ENCODE measurements at places on chromosomes 1 and 21.

DNA sequence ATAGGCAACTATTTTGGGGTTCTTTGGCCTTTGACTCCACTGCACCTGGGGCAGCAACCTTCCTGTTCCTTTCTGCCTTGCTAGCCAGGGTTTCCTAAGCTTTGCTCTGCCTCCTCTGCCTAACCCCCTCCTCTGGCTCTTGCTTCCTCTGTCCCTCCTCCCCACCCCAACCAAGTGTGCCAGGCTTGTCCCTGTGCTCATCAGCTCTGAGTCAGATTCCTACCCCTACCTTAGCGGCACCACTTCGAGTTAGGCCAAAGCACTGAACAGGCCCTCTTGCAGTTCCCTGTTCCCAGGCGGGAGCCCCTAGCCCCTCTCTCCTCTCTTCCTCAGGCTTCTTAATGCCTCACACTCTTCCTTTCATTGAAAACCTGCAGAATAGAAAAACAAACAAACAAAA, 74.8 kb upstream of the HAO2 start:
- no peak for DNase-seq

- no peak for DNase-seq
These were observed 159.8 kb downstream of the PEX14 start for GRCh38 chr1:10634428-10635084.

DNA sequence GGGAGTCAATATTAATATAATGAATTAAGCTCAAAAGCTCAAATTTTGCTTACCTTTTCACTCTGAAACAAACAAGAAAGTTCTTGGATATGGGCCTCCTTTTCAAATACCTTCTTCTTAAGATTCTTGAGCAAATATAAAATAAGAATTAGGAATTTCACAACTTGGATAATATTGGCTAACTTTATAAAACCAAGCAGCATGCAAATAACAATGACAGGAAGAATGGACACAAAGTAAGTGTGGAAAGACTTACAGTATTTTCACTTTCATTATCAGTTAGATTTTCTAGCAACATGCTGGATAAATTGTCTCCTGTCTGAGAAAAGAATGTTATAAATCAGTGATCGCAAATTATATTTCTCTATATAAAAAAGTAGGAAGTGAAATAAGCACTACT, 13.2 kb downstream of the ODF2L start:
- peak; percentile 22 for DNase-seq

DNA sequence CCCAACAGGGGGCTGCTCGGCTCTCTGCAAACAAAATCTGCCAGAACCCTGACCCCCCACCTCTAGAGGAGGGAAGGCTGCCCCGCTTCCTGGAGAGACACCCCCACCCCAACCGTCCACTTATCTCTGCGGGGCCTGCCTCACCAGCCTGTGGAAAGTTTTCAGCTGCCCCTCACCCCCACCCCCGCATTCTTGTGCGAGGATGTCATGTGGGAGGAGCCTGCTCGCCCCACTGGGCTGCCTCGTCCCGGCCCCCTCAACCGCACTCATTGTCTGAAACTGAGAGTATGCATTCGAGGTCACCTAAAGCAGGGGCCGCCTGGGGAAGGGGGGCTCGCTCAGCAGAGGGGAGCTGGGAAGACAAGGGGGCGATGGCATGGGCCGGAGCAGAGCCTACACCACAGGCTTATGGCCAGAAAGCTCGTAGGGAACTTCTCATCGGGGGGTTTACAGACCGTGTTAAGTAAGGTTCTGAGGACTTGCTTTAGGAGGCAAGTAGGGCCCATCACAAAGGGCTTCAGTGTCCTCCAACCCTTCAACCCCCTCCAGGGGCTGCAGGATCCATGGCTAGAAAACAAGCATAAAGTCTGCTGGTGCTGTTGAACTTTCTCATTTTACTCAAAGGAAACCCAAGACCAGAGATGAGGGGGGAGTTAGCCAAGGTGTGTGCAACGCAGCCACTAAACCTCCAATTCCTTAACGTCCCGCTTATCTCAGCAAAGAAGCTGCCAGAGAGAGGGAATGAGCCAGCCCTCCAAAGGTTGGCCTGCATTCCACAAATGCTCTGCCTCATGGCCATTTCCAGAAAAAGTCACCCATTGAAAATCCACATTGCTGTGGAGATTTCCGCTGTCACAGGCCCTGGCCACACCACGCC, 9.4 kb downstream of the EPHA2 start:
- no peak for DNase-seq

GRCh38 chr1:178066296-178066907, 27.5 kb upstream of the RASAL2 start:
- no peak for DNase-seq

DNA sequence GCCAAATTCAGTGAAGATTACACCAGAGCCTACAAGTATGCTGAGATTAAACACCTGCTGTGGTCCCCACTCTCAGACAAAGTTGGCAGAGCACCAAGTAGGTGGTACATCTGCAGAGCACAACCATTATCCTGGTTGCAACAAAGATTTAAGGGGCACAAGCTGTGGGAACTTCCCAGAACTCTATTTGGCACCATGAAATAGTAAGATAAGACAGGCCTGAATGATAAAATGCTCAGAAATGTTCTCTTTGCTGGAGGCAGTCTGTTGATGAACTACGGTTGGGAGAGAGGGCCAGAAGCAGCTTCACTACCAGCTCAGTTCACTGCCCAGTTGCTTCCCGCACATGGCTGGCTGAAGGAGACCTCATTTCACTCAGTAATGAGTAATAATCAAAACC, 19.9 kb downstream of the RPL5 start:
- DNase-seq: no peak

DNA sequence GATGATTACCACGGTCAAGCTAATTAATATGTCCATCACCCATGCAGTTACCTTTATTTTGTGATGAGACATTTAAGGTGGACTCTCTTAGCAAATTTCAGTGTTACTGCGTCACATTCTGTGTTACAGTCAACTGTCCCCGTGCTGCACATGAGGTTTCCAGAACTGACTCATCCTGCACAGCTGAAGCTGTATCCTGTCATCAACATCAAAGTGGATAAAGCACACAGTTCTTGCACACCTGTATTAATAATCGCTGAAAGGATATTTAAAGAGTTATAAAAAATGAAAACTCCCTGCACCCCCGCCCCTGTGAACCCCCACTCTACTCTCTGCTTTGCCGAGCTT, 3.4 kb upstream of the KRTAP10-5 start:
- no peak for DNase-seq

DNA sequence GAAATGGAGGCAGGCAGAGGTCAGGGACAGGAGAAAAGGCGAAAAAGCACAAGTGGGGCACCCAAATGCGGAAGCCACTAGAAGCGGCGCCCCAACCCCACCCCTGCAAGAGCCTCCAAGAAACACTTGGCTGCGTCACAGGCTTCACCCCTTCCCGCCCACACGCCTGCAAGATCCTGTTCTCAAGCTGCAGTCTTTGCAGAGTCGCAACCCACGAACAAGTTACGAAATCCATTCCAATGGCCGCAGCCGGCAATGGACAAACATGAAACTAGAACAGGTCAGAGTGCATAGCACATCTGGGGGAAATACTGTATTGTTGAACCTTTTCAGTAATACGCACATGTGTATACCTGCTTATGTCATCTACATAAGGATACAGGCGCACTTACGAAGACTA, 103.6 kb downstream of the PSMG1 start:
- peak; percentile 100 for DNase-seq

- DNase-seq: no peak
These were observed 81.8 kb downstream of the LYST start for GRCh38 chr1:235784950-235785349.

GRCh38 chr1:88655685-88656299, 28.3 kb upstream of the PKN2 start:
- peak; percentile 33 for DNase-seq

GRCh38 chr1:27605796-27606707, 2.1 kb upstream of the AHDC1 start:
- peak; percentile 73 for DNase-seq

GRCh38 chr1:4355839-4356238, 298.6 kb upstream of the AJAP1 start:
- DNase-seq: no peak

DNA sequence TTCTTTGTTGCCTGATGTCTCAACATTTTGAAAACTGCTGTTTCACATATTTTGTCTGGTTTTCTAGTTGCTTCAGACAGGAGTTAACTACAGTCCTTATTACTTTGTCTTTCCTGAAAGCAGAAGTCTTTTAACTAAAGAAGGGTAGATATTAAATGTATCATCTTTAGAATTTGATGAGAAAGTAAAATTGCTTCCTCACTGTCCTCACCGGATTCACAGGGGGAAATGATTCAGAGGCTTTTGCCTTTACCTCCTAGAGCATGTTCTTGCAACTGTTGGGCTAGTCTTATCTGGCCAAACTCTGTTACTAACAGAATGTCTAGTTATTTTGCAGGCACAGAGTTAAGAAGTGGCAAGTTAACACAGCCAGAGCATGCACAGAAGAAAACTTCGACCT, 107.2 kb upstream of the VAV3 start:
- DNase-seq: no peak

- no peak for DNase-seq
These were observed 104.4 kb upstream of the VANGL1 start for GRCh38 chr1:115537415-115537814.

- DNase-seq: no peak
These were observed 18.2 kb upstream of the PADI2 start for GRCh38 chr1:17137441-17137840.

GRCh38 chr21:32674731-32675130, 53.1 kb downstream of the SYNJ1 start:
- no peak for DNase-seq

DNA sequence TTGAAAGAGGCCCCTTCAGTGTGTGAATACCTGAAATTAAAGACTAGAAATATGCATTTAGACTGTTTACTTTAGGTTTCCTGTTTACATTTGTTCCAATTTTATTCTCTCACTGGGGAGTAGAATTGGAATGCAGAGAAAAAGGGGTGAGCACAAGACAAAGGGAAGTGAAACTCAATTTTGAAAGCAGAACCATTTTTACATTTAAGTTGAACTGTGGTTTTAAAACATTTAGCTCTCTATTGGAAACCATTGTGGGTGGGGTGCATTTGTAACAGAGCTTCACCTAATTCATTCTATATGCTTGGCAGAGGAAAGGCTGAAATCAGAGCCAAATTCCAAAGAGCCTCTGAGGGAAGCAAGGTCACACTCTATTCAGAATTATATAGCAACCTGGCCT, 235.3 kb upstream of the C1orf105 start:
- DNase-seq: peak; percentile 75

GRCh38 chr1:22915816-22916470, 56.7 kb downstream of the LACTBL1 start:
- no peak for DNase-seq

DNA sequence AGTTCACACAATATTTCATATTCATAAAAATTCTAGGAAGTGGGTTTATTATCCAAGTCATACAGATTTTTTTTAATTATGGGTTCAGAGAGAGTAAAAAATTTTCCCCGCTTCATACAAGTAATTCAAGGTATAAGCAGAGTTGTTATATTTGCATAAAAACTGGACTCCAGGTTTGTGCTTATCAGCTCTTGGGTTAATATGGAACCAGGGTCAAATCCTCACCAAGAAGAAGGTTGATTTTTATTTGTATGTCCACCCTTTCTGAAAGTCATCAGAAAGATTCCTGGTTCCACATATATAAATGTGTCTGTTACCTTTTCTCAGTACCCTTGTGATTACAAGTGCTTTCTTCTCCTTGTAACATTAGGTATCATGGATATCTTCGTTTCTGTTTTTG, 143.8 kb upstream of the PKN2 start:
- no peak for DNase-seq

DNA sequence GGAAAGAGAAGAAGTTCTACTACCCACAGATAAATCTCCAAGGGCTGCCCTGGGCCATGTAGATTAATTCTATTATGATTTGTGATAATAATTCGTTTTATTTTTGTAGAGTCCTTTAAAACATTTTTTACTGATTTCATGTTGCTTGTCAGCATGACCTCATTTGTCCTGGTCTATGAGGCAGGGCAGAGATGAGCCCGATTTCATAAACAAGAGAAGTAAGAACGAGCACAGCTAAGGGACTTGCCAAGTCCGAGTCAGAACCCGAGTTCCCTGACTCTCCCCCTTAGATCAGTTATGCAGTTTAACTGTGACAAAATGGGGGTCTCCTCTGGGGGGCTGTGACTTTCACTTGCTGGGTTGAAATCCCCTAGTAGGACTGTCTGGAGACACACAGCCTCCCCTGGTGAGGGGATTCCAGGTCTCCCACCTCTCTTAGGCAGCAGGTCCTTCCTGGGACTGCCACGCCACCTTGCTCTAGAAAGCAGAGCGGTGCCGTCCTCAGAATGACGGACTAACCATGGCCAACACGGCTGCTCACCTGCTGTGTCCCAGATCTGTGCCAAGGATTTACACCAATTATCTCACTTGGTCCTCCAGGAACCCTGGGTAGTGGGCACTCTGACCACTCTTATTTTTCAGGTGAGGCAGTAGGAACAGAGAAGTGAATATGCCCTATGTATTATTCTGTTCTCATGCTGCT, 31.0 kb upstream of the SOX13 start:
- no peak for DNase-seq

DNA sequence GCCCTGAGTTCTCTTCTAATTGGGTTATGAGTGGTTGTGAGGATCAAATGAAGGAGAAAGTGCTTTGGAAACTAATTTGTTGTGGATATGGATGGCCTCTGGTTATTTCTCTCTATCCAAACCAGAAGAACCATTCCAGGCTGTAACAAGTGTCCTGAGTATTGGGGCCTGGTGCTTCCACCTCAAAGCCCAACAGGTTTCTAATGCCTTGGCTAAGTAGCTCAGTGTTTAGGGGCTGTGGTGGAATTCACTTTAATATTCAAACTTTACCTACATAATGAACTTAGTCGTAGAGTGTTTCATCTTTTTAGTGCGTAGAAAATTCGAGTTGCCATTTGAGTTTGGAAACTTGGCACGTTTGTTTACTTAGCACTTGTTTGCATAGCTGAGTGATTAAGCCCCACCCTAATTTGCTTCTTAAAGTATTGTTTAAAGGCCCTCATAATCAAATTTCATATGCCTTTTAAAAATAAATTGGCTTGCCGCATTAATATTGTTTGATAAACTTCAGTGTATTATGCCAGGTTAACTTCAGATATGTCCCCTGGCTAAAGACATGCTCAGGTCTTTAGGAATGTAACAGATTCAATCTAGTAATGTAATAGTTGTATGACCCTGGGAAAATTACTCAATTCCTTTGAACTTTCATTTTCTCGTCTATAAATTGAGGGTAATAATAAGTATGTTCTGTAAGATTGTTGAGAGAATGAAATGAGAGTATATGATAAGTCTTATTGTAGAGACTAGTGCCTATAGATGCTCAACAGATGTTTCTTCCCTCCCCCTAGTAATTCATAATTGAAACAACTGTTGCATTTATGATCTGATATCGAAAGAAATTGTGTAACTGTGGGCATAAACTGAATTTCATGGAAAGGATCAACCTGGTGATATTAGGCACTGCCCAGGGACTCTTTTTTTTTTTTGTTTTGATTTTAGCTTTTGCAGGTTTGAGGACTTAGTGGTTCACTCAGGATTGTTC, 1.6 kb downstream of the AGO4 start:
- DNase-seq: no peak

Data from suppressor macrophage (primary cell).